Heart right ventricle (tissue), 16 donors: ENCODE measurements at places on chromosomes 3 and 15. TPM values are rescaled to one million over a fixed set of nuclear protein-coding genes. Genes with fewer than 3 reads are reported as not detected.

The PLCH1 gene
- 0.68 TPM for total RNA-seq

The LIPC gene
- 0.28 TPM for total RNA-seq

The WDR5B gene
- total RNA-seq = 2.8 TPM

The GABRB3 gene
- total RNA-seq = 0.45 TPM

The RAB43 gene
- total RNA-seq = 8.2 TPM

The APOD gene
- total RNA-seq = 114 TPM

The VWA5B2 gene
- not detected for total RNA-seq

The CLEC3B gene
- total RNA-seq = 40.7 TPM

The KBTBD13 gene
- total RNA-seq = 4.6 TPM

The LRRC34 gene
- total RNA-seq = 1.6 TPM

The PLCB2 gene
- total RNA-seq = 5.4 TPM

The MSL2 gene
- total RNA-seq = 21.5 TPM

The FXR1 gene
- 196 TPM for total RNA-seq

The SLC2A2 gene
- not detected for total RNA-seq

The HRH1 gene
- total RNA-seq = 2.0 TPM

The TRIM42 gene
- total RNA-seq = not detected

The CCDC39 gene
- total RNA-seq = not detected

The CPLX3 gene
- total RNA-seq = 0.64 TPM

The SGO1 gene
- 0.49 TPM for total RNA-seq

The HAPLN3 gene
- 4.2 TPM for total RNA-seq

The DUOXA2 gene
- total RNA-seq = not detected

The TMCO5A gene
- total RNA-seq = not detected

The IQCF5 gene
- total RNA-seq = not detected

The COL8A1 gene
- total RNA-seq = 16.0 TPM

The RTP1 gene
- not detected for total RNA-seq

The AP3B2 gene
- 0.47 TPM for total RNA-seq

The CKMT1A gene
- total RNA-seq = 0.57 TPM

The CGNL1 gene
- 24.5 TPM for total RNA-seq

The SLC28A2 gene
- total RNA-seq = not detected

The CHP1 gene
- 131 TPM for total RNA-seq

The CLCN2 gene
- 2.7 TPM for total RNA-seq

The IQCB1 gene
- total RNA-seq = 9.9 TPM

The STARD5 gene
- total RNA-seq = 0.96 TPM

The TEX264 gene
- 37.8 TPM for total RNA-seq

The ARHGAP31 gene
- total RNA-seq = 71.1 TPM

The WDR93 gene
- total RNA-seq = not detected

The KIF23 gene
- 0.54 TPM for total RNA-seq

The PLA2G4E gene
- not detected for total RNA-seq

The PRR23B gene
- not detected for total RNA-seq

The CD200 gene
- total RNA-seq = 1.9 TPM

The LHFPL4 gene
- not detected for total RNA-seq

The ANKRD34C gene
- 0.52 TPM for total RNA-seq

The CLDN11 gene
- total RNA-seq = 1.6 TPM

The ACAN gene
- not detected for total RNA-seq

The PARP15 gene
- total RNA-seq = 0.74 TPM

The POC1A gene
- total RNA-seq = 3.5 TPM

The MYO5A gene
- 15.7 TPM for total RNA-seq

The RTP3 gene
- total RNA-seq = not detected

The POLQ gene
- 0.39 TPM for total RNA-seq

The C3orf22 gene
- total RNA-seq = not detected

The GUCA1C gene
- total RNA-seq = not detected

The NEK10 gene
- 11.1 TPM for total RNA-seq

The PLSCR2 gene
- total RNA-seq = not detected

The SLC15A2 gene
- total RNA-seq = 2.3 TPM
